ENCODE measurements at places on chromosomes 2 and 18. TPM values are rescaled to one million over a fixed set of nuclear protein-coding genes. Genes with fewer than 3 reads are reported as not detected.

The TCF7L1 gene
- 35.0 TPM for total RNA-seq

The SH2D6 gene
- total RNA-seq, result not detected

The RAMP1 gene
- total RNA-seq, result 176 TPM

The CDH2 gene
- total RNA-seq, result 208 TPM

The UBE2F gene
- 61.8 TPM for total RNA-seq

The C18orf32 gene
- 48.6 TPM for total RNA-seq

The TSPYL6 gene
- not detected for total RNA-seq

The SNED1 gene
- total RNA-seq, result 2.9 TPM

The GTF2A1L gene
- not detected for total RNA-seq

The EML6 gene
- 1.1 TPM for total RNA-seq

The STPG4 gene
- total RNA-seq, result 0.25 TPM

The CARF gene
- total RNA-seq, result 7.8 TPM

The HAAO gene
- 8.2 TPM for total RNA-seq

The ANKRD30B gene
- total RNA-seq, result not detected

The ACOXL gene
- total RNA-seq, result not detected

The KIF5C gene
- 3.8 TPM for total RNA-seq

The TBR1 gene
- total RNA-seq, result not detected

The CRACDL gene
- total RNA-seq, result 17.0 TPM

The IL1R2 gene
- not detected for total RNA-seq

The DNAJC5G gene
- not detected for total RNA-seq

The SCN2A gene
- 1.9 TPM for total RNA-seq

The EVX2 gene
- total RNA-seq, result not detected

The FBXO15 gene
- total RNA-seq, result 0.92 TPM

The SMARCAL1 gene
- total RNA-seq, result 25.8 TPM

The CHRND gene
- total RNA-seq, result not detected

The PTPRN gene
- 0.67 TPM for total RNA-seq

The SPDYA gene
- total RNA-seq, result 3.4 TPM

The MAL gene
- total RNA-seq, result not detected

The LAMA1 gene
- 3.9 TPM for total RNA-seq

The SCYGR3 gene
- not detected for total RNA-seq

The DSC3 gene
- 4.1 TPM for total RNA-seq

The DCC gene
- total RNA-seq, result not detected

The SLC4A5 gene
- 0.65 TPM for total RNA-seq

The GAL3ST2 gene
- total RNA-seq, result 1.3 TPM

The ANKRD29 gene
- total RNA-seq, result 0.48 TPM

The KCNF1 gene
- not detected for total RNA-seq

The MYCN gene
- total RNA-seq, result 0.17 TPM

The RTKN gene
- 20.4 TPM for total RNA-seq
